T-helper 1 cell treated with Interleukin-12 subunit alpha and Interleukin-12 subunit beta and Interleukin-4 antibody, amounts not matched to agents 30 ng/mL and 1 ng/mL, for 36 hours (primary cell): ENCODE measurements at places on chromosomes 7 and 10. TPM values are rescaled to one million over a fixed set of nuclear protein-coding genes. Genes with fewer than 3 reads are reported as not detected.

Gene SPAM1
- total RNA-seq: not detected in 2 replicates

Gene PPP1R17
- total RNA-seq: not detected in 2 replicates

Gene SEMA4G
- 0.85 and 0.88 TPM in 2 replicates for total RNA-seq

Gene NKX1-2
- not detected in 2 replicates for total RNA-seq

Gene MRPL43
- total RNA-seq: 46.6 and 50.6 TPM in 2 replicates

Gene RP9
- total RNA-seq: 13.9 and 16.4 TPM in 2 replicates

Gene RBM48
- total RNA-seq: 19.7 and 21.1 TPM in 2 replicates

Gene TMEM130
- total RNA-seq: not detected in 2 replicates

Gene WASHC2C
- total RNA-seq: 45.8 and 54.5 TPM in 2 replicates

Gene INSYN2A
- total RNA-seq: not detected in 2 replicates

Gene MALRD1
- total RNA-seq: not detected in 2 replicates

Gene IQUB
- 0.10 TPM in 1 of 2 replicates, not detected in the other for total RNA-seq
